ENCODE measurements at places on chromosomes 12 and 14.

DNA sequence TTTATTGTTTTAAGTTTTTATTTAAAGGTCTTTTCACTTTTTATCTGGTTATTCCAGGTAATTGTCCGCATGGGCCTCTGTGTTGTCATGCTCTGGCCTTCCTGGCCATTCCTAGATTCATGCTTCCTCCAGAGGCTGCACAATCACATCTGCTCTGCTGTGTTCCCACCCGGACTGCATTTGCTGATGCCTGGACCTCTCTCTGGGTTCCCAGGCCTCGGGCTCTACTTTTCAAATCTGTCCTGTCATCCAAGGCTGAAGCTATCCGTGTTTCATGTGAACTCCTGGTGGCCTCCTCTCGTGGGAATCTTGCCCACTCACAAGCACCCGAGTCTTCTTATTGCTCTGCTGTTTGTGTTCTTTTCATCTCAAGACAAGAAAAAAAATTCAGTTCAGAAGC, 16.1 kb upstream of the VDR start:
- no peak for DNase-seq

DNA sequence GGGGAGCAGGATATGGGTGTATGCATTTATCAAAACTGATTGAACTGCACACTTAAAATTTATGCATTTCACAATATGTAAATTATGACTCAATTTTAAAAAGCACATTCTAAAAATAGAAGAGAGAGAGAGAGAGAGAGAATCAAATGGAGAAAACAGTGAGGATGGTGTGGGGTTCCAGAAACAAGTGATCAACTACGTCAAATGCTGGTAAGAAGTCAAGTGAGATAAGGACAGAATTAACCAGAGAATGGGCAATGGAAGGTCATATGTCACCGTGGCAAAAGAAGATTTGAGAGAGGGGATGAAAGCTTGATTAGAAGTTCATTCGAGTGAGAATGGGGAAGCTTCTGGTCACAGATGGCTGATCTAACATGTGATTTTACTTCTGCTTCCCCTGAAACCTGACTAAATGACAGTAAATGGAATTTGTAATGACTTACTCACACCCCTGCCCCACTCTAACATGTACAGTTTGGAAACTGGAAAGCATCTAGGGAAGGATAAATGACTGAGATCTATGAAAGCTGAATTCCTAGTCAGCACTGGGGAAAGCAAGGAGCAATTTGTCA, 276.5 kb upstream of the AMIGO2 start:
- DNase-seq = no peak

DNA sequence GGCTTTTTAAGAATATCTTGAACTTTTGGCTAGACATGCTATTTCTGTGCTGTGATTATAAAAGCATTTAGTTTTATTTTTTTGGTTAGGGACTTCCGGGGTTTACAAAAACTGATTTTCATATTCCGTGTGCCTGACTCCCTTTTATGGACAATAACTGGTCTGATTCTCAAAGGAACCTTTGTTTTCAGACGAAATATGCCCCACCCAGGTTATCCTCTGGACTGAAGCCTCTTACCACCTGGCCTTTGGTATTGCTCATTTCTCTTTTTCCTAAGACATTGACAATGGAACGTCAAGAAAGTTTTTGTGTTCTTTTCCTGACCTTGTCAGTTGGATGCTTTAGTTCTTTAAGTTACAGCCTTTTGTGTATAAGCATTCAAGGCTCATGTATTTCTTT, 10.8 kb downstream of the TIGAR start:
- DNase-seq = no peak

DNA sequence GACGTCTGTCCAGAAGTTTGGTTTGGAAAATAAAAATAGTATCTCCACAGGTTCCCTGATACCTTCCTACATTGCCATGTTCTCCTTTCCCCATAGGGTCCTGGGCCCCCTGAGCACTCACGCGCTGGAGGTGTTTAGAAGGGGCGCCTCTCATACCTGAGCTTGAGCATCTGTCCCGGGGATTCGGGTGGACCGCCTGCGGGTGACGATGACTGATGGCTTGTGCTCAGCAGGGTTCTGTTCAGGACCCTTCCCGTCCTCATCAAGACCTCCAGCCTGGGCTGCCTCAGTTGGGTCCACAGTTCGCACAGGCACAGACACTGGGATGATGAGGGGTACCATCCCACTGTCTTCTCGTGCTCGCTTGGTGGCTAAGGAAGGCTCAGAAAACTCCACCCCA, 22.7 kb upstream of the PNMA1 start:
- no peak for DNase-seq

DNA sequence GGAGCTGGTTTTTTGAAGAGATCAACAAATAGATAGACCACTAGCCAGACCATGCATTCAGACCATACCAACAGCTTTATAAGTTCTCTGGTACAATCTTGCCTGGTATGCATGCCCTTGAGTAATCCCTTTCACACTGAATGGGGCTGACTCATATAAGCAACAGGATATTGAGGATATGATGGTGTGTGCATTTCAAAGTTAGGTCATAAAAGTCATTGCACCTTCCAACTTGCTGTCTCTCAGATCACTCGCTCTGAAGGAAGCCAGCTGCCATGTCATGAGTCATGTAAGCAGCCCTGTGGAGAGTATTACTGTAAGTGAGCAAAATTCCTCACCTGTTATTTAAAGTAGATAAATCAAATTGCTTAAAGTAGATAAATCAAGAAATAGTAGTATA, 45.0 kb upstream of the OR6J1 start:
- no peak for DNase-seq

All from GDM1 (cell line).